ENCODE measurements at places on chromosomes 2 and 18.

GRCh38 chr2:203861607-203862006 lies 6.0 kb upstream of the CTLA4 start:
- DNase-seq = no peak

GRCh38 chr2:239292959-239293774 lies 107.7 kb downstream of the HDAC4 start:
- DNase-seq = no peak

- DNase-seq = peak; percentile 41
Observed at GRCh38 chr2:111919794-111920608, 21.6 kb downstream of the MERTK start.

- no peak for DNase-seq
Observed at GRCh38 chr2:144801766-144802165, 281.8 kb upstream of the ZEB2 start.

GRCh38 chr2:71606244-71606643 lies 152.9 kb downstream of the DYSF start:
- DNase-seq = no peak

GRCh38 chr2:204264621-204265140 lies 280.6 kb upstream of the PARD3B start:
- no peak for DNase-seq

- no peak for DNase-seq
Observed at GRCh38 chr2:28901841-28902240, 7.4 kb downstream of the WDR43 start.

DNA sequence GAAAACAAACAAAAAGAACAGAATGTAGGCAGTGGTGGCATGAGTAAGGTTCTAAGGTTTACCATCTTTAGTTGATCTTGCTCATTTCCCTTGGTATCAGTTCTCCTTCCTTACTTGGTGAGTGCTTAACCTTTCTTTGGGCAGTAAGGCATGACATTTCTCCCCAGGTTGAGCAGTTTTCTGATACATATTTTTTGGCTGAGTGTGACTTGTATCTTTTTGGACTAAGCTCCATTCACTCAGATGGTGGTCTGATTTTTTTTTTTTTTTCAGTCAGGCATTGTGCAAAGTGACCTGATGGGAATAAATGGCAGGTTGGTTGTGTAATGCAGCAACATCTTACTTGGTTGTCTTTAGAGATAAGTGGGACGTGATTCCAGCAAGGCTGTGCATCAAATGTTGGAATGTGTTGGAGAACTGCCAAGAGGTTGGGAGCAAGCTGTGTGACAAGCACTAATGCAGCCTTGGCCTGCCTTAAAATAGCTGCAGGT lies 15.1 kb downstream of the SPTBN1 start:
- no peak for DNase-seq

GRCh38 chr2:168633895-168634294 lies 168.5 kb upstream of the NOSTRIN start:
- DNase-seq = no peak

DNA sequence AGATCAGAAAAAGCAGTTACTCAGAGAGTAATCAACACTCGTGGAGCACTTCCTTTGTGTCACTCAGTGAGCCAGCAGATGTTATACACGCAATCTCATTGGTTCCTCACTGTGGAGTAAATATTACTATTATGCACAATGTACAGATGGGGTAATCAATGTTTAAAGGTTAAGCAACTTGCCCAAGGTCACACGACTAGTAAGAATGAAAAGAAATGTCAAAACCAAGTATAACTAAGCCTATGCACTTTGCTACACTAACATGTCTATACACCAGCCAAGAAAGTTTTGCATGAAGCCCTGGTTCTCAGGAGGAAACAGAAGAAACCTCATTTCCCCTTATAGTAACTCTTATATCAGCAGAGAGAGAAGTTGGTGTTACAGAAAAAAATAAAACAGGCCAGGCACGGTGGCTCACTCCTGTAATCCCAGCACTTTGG lies 5.4 kb downstream of the METTL21A start:
- no peak for DNase-seq

Data from amygdala (tissue), 56 donors.